Esophagus muscularis mucosa (tissue), 4 donors: ENCODE measurements at places on chromosomes 7 and 10. TPM values are rescaled to one million over a fixed set of nuclear protein-coding genes. Genes with fewer than 3 reads are reported as not detected.
A peak's percentile ranks its signal among the peaks of the same experiment; 100 is the strongest.

The SPDYE2 gene
- not detected for total RNA-seq

The NEUROG3 gene
- total RNA-seq: not detected

The HOXA11 gene
- total RNA-seq: not detected

GRCh38 chr7:158957510-158957906 is 101.2 kb downstream of the DYNC2I1 start:
- H3K4me3 ChIP-seq: no peak overlapping the region
- H3K4me1 ChIP-seq: peaks cover 11% of the 10 kb centered on the region
- no peak overlapping the region for H3K27ac ChIP-seq
- H3K36me3 ChIP-seq: no peaks in the 10 kb centered on the region

DNA sequence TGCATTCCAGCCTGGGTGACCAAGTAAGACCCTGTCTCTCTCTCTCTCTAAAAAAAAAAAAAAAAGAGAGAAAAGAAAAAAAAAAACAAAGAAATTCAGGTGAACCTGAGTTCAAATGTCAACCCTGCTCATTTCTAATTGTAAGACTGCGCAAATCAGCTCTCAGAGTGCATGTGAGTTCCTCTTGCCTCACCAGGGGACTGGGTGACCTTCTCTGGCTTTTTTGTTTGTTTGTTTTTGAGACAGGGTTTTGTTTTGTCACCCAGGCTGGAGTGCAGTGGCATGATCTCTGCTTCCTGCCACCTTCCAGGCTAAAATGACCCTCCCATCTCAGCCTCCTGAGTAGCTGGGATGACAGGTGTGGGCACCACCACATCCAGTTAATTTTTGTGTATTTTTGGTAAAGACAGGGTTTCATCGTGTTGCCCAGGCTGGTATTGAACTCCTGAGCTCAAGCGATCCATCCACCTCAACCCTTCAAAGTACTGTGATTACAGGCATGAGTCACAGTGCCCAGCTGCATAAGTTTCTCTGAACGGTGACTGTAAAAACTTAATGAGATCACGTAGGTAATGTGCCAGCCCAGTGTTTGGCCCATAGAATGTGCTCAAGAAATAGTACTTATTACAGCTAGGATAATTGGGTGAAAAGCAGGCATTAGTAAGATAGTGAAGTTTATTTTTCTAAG is 45.3 kb upstream of the BAMBI start:
- peaks cover 8% of the 10 kb centered on the region for H3K4me1 ChIP-seq
- no peak overlapping the region for H3K27ac ChIP-seq
- no peak for DNase-seq
- peaks cover 5% of the 10 kb centered on the region for H3K27me3 ChIP-seq

GRCh38 chr7:133024596-133024995 is 57.3 kb downstream of the CHCHD3 start:
- no peak overlapping the region for H3K4me3 ChIP-seq
- H3K4me1 ChIP-seq: no peaks in the 10 kb centered on the region
- H3K27me3 ChIP-seq: no peaks in the 10 kb centered on the region
- no peak overlapping the region for H3K27ac ChIP-seq
- no peaks in the 10 kb centered on the region for H3K36me3 ChIP-seq

DNA sequence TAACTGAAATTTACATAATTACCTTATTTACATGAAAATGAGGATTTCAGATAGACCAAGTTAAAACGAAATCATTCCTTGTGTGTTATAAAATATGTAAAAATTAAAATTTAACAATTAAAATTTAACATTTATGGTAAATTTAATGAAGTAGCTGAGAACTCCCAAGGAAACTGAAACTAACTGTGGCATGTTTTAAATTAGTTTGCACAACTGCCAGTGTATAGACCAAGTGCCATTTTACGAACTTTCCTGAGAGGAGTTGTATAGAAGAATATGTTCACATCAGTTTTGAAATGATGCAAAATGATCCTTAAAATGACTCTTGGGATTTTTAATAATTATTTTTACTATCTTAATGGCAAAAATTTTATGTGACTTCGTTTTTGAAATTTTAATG is 23.6 kb downstream of the PDLIM1 start:
- no peak overlapping the region for H3K4me3 ChIP-seq
- H3K27me3 ChIP-seq: no peaks in the 10 kb centered on the region
- DNase-seq: no peak

DNA sequence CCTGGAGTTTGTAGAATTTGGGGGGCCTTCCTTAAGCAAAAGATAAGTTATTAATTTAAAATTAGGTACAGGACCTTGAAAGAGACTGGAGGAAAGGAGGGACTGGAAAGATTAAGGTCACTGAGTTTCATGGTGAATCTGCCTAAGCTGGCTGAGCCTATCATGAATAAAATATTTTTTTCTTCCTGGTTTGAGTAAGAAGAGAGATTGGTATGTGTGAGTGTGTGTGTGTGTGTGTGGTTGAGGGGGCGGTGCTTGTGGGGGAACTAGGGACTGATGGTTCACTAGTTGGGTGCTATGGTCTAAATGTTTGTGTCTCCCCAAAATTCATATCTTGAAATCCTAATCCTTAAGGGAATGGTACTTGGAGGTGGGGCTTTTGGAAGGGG is 142.5 kb upstream of the PRKCQ start:
- DNase-seq: no peak
- peaks cover 5% of the 10 kb centered on the region for H3K4me1 ChIP-seq
- no peaks in the 10 kb centered on the region for H3K27me3 ChIP-seq
- H3K36me3 ChIP-seq: no peaks in the 10 kb centered on the region
- H3K27ac ChIP-seq: peak overlapping the region; percentile 68

DNA sequence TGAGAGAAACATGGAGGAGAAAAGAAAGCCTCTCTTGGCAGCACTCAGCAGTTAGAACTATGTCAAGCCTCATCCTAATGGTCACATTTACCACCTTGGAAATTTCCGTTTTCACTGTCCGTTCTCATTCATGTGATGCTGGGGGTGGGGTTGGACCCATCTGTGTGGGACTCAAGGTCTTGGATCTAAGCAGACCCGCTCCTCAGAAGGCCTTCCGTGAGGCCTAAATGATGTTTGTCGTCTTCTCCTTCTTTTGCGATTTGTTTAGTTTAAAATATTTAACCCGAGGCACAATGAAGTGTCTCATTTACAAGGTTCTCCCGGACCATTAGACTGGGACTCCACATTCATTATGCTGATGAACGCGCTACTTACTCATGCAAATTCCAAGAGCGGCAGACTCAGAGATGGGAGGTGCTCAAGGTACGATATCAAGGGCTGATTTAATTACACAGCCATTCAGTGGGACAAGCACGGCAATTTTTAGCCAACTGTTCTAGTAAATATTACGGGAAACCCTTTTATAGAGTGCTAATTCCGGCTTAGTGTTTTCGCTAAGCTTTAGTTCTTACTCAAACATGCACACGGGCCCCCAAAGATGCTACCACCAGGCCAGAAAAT is 109.1 kb upstream of the EFCAB10 start:
- no peak for DNase-seq
- H3K4me3 ChIP-seq: peak overlapping the region; percentile 58
- H3K36me3 ChIP-seq: no peaks in the 10 kb centered on the region
- no peaks in the 10 kb centered on the region for H3K27me3 ChIP-seq

DNA sequence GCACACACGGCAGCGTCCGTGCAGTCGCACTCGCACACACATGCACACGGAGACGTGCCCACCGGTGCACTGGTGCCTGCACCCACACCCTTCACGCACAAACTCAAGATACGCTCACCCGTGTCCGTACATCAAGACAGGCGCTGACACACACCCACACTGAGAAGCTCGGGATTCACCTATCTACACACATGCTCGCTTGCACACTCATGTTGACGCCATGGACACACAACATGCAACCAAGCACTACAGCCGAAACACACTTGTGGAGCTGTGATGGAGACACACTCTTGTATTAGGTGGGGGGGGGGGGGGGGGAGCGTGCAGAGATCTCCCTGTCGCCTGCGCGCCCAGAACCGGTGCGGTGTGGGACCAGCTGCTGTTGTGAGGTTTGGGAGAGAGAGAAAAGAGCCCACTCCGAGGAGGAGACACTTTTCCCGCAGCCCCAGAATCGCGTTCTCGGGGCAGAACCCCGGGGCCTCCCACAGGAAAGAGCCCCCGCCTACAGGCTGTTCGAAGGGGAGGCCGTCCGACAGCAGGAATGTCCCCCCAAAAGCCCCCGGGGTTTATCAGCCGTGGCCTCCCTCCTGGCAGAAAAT is 605 bp upstream of the NFKB2 start:
- H3K36me3 ChIP-seq: no peaks in the 10 kb centered on the region
- DNase-seq: no peak
- peak overlapping the region; percentile 98 for H3K27ac ChIP-seq
- peak overlapping the region; percentile 88 for H3K4me3 ChIP-seq

GRCh38 chr7:142964502-142965246 is 2.5 kb upstream of the KEL start:
- no peaks in the 10 kb centered on the region for H3K4me1 ChIP-seq
- H3K27me3 ChIP-seq: no peaks in the 10 kb centered on the region
- no peak for DNase-seq
- no peaks in the 10 kb centered on the region for H3K36me3 ChIP-seq

- H3K36me3 ChIP-seq: no peaks in the 10 kb centered on the region
- no peak overlapping the region for H3K4me3 ChIP-seq
- H3K27ac ChIP-seq: no peak overlapping the region
Observed at GRCh38 chr10:130634816-130635215, 498.6 kb downstream of the GLRX3 start.

DNA sequence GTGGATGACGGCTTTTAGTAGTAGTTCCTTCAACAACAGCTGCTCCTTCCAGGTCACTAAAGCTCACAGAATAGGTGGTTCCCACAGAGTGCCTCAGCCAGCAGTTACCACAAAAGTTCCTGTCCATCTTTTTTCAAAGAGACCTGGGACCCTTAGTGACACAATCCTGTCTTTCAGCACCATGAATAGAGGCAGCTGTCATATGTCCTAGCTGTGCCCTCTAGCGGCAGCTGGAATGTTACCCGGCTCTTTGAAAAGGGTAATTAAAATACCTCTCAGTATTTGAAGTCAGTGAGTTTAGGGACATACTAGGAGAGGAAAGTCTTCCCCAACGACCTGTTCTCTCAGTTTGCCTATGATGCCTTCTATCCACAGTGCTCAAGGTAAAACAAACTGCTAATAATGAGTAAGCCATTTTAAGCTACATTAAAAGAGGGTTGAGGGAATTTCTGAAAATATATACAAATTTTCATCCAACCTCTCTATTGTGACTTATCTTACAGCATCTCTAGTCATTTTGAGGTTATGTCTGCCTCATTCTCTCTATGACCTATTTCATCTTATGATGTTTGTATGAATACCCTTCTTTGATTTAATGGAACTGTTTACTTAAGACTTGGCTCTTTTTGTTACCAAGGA is 290.8 kb downstream of the NXPH1 start:
- H3K36me3 ChIP-seq: no peaks in the 10 kb centered on the region
- no peak overlapping the region for H3K4me3 ChIP-seq
- H3K27me3 ChIP-seq: no peaks in the 10 kb centered on the region
- no peak for DNase-seq

DNA sequence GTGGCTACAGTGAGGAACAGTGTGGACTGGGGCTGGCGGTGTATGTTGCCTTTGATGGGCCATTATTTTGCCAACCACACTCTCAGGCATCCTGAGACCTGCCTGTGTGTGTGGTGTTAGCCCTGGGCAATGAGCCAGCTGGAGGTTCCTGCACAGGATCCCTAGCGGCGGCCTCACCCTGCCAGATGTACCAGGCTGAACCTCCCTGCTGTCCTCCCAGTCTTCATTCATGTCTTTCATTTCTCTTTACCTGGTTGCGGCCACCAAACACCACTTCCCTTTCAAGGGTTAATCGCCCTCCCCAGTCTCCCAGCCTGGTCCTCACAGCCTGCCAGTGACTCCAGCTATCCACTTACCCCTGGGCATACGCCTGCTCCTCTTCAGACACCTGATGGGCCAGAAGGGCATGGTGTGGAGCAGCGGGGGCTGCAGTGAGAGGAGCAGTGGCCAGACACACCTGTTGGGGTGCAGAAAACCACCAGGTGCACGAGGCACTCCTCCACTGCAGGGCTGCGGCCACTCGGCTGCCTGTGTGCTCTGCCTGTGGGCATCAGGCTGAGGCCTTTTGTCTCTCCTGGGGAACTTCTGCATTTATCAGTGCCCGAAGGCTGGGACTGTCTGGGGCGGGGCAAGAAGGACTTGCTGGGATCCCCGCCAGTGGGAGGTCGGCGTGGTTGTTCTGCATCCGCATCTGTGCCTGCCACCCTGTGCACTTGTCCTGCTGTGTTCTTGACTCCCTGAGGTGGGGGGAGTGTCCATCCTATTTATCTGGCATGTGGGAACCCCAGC is 111.6 kb downstream of the ARHGAP22 start:
- peaks cover 6% of the 10 kb centered on the region for H3K27me3 ChIP-seq
- H3K36me3 ChIP-seq: no peaks in the 10 kb centered on the region
- no peak overlapping the region for H3K4me3 ChIP-seq
- peaks cover 7% of the 10 kb centered on the region for H3K4me1 ChIP-seq
- H3K27ac ChIP-seq: no peak overlapping the region
- DNase-seq: peak; percentile 91

- H3K4me3 ChIP-seq: no peak overlapping the region
- H3K4me1 ChIP-seq: no peaks in the 10 kb centered on the region
- DNase-seq: no peak
- no peak overlapping the region for H3K27ac ChIP-seq
Observed at GRCh38 chr10:131109291-131109690, 202.2 kb downstream of the TCERG1L start.

DNA sequence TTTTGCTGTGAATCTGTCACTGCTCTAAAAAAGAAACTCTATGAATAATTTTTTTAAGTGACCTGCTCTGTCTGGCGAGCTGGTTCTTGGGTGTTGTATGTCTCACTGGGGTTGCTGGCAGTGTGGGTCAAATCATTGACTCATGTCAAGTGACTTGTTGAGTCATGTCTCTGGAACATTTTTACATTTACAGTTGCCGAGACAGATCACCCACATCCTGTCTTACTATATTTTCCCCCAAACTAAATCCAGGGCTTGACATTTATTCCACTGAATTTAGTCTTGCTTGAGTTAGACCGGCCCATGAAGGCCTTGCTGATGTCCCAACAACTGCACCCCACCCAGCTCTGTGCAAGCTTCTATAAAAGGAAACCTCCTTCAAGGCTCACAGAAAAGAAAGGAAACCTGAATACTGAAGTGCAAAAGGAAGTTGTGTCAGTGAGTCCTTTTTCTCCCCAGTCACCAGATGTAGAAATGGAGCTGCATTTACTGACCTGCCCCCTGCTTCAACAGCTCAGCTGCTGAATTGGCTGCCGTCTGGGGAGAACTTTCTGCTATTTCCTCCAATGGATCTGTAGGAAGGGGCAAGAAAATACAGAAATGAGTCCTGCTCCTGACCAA is 290.3 kb downstream of the TNS3 start:
- no peak overlapping the region for H3K27ac ChIP-seq
- H3K36me3 ChIP-seq: no peaks in the 10 kb centered on the region
- H3K4me3 ChIP-seq: no peak overlapping the region
- peaks cover 49% of the 10 kb centered on the region for H3K4me1 ChIP-seq

DNA sequence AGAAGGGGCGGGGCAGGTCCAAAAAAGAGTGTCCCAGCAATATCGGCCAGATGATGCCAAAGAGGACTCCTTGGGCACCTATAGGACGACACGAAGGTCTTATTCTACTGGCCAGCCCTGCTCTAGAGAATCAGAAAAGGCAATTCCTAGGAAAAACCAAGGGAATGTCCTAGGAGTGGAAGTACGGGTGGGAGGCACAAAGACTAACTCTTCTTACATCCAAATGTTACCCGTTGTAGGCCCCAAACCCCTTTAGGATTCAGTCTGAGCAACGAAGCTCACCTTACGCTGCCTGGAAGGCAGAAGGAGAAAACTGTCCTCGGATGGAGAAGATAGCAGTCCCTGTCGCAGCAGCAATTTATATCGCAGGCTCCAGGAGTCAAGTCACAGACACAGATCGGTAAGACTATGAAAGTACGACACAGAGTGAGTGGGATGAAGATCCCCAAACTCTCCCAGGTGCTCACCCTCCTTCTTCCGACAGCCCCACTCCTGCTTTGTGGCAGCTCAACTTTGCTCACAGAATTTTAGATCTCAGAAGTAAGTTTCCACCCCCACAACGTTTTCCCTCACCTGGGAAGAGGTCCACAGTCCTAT is 558 bp downstream of the TCTN3 start:
- DNase-seq: no peak
- peaks cover 28% of the 10 kb centered on the region for H3K36me3 ChIP-seq
- H3K27me3 ChIP-seq: no peaks in the 10 kb centered on the region
- peaks cover 16% of the 10 kb centered on the region for H3K4me1 ChIP-seq
- H3K27ac ChIP-seq: peak overlapping the region; percentile 92
